ENCODE measurements at places on chromosomes 2 and 18. TPM values are rescaled to one million over a fixed set of nuclear protein-coding genes. Genes with fewer than 3 reads are reported as not detected.
A peak's percentile ranks its signal among the peaks of the same experiment; 100 is the strongest.

The CCDC102B gene
- total RNA-seq = 1.7 TPM

The MFSD2B gene
- 0.15 TPM for total RNA-seq

The CXCR2 gene
- total RNA-seq = 0.21 TPM

The PRSS56 gene
- not detected for total RNA-seq

The TBC1D8 gene
- total RNA-seq = 4.5 TPM

- DNase-seq = no peak
Measured at GRCh38 chr18:10354241-10354811, 100.1 kb upstream of the APCDD1 start.

DNA sequence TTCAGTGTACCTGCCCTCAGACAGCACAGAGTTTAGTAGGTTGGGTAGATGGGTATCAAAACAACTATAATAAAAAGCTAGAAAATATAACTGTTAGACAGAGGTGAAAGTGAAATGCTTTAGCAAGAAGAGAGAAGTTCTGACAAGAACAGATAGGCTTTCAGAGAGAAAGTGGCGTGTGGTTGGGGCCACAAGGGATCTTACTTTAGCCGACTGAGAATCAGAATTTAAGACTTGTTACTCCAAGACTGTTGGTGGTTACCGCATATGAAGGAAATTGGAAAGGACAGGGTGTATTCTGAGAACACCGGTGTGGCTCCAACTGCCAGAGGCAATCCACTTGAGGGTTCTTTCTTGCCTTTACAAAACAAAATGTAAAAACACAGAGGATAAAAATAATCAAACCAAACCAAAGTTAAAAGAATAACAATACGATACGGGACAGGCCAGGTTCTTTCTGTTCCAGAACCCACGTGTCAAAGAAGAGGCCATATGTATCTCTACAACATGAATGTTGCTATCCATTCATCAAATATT is 44.4 kb upstream of the AGPS start:
- no peak for DNase-seq

DNA sequence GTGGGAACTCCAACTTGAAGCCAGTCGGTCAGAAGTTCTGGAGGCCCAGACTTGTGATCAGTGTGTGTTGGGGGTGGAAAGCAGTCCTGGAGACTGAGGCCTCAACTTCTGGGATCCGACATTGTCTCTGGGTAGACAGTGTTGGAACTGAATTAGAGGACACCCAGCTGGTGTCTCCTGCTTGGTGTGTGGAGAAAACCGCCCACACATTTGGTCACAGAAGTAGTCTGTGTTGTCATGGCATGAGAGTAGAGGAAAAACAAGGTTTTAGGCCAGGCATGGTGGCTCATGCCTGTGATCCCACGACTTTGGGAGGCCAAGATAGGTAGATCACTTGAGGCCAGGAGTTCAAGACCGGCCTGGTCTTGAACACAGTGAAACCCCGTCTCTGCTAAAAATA is 51.5 kb downstream of the PUM2 start:
- DNase-seq = no peak

- DNase-seq = no peak
Measured at GRCh38 chr2:113010088-113010487, 4.8 kb downstream of the IL36A start.

DNA sequence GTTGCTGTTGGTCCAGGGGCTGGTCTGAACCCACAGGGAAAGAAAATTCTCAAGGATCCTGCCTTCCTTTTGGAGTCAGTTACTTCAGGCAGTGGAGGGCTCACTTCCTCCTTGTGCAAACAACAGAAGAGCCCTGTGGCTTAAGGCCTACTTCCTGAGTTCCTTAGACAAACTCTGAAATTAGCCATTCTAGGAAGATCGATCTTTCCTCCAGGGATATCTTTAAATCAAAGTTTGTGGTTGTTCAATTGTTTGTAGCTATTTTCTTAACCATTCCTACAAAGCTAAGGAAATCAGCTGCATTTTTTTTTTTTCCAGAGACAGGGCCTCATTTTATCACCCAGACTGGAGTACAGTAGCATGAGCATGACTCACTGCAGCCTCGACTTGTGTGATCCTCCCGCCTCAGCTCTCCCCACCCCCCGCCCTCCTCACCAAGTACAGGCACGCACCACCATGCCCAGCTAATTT is 156.0 kb downstream of the TANC1 start:
- peak; percentile 60 for DNase-seq

DNA sequence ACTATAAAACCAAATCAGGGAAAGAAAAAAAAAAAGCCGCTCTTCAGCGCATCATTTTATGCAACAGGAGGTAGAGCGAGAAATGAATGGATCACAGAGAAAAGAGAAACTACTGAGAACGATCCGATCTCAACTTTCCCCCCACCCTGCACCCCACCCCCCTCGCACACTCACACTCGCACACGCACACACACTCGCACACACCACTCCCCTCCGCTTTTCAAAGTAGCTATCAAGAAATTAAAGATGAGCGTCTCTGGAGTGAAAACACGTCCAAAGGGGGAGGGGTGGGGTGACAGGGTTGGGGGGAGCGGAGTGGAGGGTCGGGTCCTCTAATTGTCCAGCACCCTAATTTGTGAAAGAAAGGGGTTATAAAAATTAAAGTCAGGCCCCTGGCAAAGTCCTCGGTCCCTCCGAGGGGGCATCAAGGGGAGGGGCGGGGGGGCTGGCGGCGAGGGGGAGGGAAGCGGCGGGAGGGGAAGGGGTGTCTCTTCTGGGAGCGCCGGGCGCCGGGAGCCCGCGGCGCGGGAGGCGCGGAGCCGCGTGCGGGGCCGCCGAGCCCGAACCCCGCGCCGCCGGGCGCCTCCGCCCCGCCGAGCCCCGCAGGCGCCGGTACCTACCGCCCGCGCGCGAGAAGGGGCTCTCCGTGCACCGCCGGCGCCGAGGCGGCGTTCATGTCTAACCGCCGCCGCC is 428 bp downstream of the TCF4 start:
- DNase-seq = no peak

DNA sequence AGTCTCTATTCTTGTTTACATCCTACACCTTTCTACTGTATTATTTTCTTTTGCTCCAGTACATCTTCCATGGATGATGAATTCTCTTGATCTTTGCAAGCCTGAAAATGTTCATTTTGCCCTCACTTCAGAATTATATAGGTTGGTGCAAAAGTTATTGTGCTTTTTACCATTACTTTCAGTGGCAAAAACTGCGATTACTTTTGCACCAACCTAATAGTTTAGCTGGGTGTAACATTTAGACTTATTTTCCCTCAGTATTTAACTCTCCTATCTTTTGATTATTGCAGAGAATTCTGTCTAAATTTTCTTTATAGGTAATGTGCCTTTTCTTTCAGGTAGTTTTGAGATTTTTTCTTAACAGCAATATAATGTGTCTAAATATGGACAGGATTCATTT is 81.8 kb downstream of the SS18 start:
- DNase-seq = no peak

All from activated naive CD4-positive, alpha-beta T cell treated with anti-CD3 and anti-CD28 coated beads for 36 hours (primary cell).